ENCODE measurements at places on chromosomes 4 and X. TPM values are rescaled to one million over a fixed set of nuclear protein-coding genes. Genes with fewer than 3 reads are reported as not detected.

- no peak for DNase-seq
Measured at GRCh38 chr4:158809611-158810486, 41.0 kb downstream of the FNIP2 start.

GRCh38 chr4:127347936-127348335 lies 284.8 kb upstream of the INTU start:
- DNase-seq = no peak

GRCh38 chr4:67103001-67103747 lies 442.1 kb downstream of the CENPC start:
- no peak for DNase-seq

DNA sequence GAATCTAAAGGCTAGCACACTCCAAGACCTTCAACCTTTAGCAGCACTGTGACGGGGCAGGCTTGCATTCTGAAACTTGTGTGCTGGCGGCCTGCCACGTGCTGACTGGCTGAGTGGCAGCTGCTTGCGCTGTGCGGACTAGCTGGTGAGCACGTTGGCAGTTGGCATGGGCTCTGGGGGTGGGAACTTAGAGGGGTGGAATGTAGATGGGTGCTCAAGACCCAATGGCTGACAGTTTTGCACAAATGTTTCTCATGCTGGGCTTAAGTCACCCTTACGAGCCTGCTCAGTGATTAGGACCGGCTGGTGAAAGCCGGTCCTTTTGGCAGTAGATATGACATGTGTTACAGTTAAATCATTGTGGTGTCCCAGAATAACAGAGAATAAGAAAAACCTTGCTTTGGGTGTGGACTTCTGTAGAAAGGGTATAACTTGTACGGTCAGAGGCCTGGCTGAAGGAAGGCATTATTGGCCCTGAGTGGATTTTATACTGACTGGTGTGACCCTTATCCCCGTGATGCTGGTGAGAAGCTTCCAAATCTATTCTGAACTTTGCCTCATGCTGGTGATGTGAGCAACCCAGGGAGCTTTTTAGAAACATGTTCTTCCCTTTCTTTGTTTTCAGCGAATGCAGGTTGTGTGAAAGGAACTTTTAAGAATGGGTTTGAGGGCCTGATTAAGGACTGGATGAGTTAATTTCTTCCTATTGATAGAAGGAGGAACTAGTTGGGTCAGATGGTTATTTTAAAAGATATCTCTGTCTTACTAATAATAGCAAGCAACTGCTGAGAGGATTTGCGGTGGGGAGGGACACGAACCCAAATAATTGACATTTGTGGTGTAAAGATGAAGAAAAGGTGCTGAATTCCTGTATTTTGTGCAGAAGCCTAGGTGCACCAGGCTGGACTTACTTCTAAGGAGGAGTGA lies 107.4 kb upstream of the SLC4A4 start:
- peak; percentile 90 for DNase-seq

GRCh38 chr4:86122404-86122803 lies 237.4 kb downstream of the MAPK10 start:
- DNase-seq = no peak

- no peak for DNase-seq
Measured at GRCh38 chr4:56298236-56298635, 89.1 kb downstream of the AASDH start.

GRCh38 chr4:5791654-5792053 lies 80.7 kb downstream of the EVC start:
- no peak for DNase-seq

DNA sequence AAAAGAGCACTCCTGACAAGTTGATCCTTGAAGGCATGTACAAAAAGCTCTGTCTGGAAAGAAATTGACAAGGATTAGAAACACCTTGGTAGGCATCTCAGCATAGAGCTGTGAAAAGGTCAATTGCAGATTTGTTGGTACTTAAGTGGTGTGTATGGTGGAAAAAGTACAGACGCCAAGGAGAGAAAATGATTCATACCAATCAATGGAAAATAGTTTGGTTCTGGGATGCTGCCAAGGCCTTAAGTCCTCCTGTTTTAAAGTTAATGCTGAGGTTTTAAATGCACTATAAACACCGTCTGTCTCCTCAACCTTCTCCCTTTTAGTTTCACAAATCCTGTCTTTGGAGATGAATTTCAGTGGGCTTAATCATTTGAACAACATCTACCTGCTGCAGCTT lies 524.1 kb downstream of the IL15 start:
- DNase-seq = no peak

GRCh38 chr4:92988301-92988700 lies 684.5 kb downstream of the GRID2 start:
- no peak for DNase-seq

- no peak for DNase-seq
Measured at GRCh38 chrX:152086141-152086540, 52.2 kb downstream of the MAGEA10 start.

GRCh38 chr4:80229590-80229989 lies 32.3 kb downstream of the PRDM8 start:
- DNase-seq = no peak

Gene ANKRD50
- total RNA-seq = 8.2 TPM

Gene LNX1
- 4.5 TPM for total RNA-seq

Gene DIPK2B
- total RNA-seq = 14.4 TPM

Gene CLCN3
- 58.4 TPM for total RNA-seq
